ENCODE measurements at places on chromosomes 11 and 22.
A peak's percentile ranks its signal among the peaks of the same experiment; 100 is the strongest.

GRCh38 chr11:45303316-45303715, 17.2 kb upstream of the SYT13 start:
- no peak for DNase-seq

DNA sequence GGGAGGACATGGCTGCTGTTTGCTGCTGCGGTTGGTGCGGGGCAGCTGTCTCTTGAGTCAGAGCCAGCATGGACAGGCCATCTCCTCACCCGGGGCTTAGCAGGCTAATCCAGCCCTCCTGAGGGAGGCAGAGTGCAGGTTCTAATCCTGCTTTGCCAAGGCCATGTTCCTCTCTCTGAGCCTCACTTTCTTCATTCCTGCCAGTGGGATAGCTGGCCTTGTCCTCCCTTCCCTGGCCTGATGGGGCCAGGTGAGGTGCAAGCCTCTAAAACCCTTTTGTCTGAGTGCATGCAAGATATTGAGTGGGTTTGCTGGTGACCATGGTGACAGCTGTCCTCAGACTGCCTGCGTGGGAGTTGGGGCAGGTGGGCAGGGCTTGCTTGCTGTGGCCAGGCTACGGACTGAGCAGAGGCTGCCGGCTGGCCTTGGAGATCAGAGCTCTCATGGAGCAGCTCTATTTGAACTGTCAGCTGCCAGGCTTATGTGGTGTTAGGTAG, 3.6 kb downstream of the USP35 start:
- DNase-seq, result no peak

DNA sequence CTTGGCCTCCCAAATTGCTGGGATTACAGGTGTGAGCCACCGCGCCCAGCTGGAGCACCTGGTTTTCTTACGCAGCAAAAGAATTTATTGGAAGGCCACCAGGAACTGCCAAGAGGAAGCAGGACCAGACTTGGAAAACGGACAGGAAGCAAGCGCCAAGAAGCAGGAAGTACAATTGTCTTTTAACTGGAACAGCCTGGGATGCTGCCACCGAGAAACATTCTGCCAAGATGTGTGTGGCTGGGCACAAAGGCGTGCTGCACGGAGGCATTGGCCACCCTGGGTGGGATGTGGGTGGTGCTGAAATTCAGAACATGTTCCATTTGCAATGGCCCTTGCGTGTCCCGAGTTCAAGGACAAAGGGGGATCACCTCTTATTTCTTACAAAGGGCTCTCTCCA, 15.4 kb downstream of the SLC3A2 start:
- DNase-seq, result no peak

GRCh38 chr11:125923012-125923579, 18.8 kb downstream of the DDX25 start:
- peak; percentile 54 for DNase-seq

- no peak for DNase-seq
These were observed 734 bp downstream of the PPP1R14B start for GRCh38 chr11:64245797-64246620.

- no peak for DNase-seq
These were observed 54.3 kb upstream of the TNRC6B start for GRCh38 chr22:40123387-40123786.

GRCh38 chr11:8593935-8594909, at the start of gene STK33:
STK33 (minus strand) TSS chr11:8594228; CDS start chr11:8474905, 119,323 bp downstream.
- DNase-seq, result peak; percentile 82

- no peak for DNase-seq
These were observed 5.9 kb upstream of the BDNF start for GRCh38 chr11:27705873-27706820.

GRCh38 chr22:22458896-22459588, 49.5 kb downstream of the ZNF280B start:
- DNase-seq, result no peak

- no peak for DNase-seq
These were observed 44.9 kb downstream of the AAMDC start for GRCh38 chr11:77865805-77866204.

DNA sequence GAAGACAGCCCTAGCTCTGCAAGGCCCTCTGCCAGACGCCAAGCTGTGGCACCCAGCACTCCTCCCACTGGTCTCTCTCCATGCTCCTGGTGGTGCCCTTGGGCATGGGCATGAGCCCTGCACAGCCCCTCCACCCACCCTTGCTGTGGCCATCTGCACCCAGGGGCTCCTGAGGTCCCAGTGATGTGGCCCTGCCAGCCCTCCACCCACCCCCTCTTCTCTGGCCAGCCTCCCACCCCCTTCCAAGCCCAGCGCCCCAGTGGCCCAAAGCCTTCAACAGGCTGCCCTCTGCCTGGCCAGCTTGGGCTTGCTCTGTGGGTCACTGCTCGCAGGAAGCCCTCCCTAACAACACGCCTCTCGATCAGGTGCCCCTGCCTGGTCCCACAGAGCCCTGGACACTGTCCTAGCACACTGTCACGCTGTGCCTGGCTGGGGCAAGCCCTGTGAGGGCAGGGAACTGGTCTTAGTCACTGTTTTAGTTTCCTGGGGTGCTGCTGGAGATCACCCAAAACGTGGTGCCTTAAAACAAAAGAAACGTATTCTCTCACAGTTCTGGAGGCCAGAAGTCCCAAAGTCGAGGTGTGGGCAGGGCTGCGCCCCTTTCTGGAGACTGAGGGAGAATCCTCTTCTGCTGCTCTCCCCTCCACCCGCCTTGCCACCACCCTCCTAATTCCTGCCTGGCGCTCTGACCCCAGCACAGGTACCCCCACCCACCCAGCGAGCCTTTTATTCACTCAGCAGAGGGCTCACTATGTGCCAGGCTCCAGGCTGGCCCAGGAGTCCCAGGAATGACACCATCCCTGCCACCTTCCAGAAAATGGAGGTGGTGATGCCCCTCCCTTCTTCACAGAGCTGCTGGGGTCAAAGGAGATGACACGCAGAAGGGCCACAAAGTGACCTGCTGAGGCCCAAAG, 14.7 kb downstream of the SULT4A1 start:
- DNase-seq, result no peak

GRCh38 chr11:72604256-72604655, 70.0 kb downstream of the PDE2A start:
- DNase-seq, result no peak

GRCh38 chr11:62925745-62926679, 4.8 kb upstream of the CHRM1 start:
- no peak for DNase-seq

- no peak for DNase-seq
These were observed 18.1 kb upstream of the TSKU start for GRCh38 chr11:76764941-76765665.

GRCh38 chr22:35064664-35065063, 1.3 kb upstream of the ISX start:
- peak; percentile 40 for DNase-seq

DNA sequence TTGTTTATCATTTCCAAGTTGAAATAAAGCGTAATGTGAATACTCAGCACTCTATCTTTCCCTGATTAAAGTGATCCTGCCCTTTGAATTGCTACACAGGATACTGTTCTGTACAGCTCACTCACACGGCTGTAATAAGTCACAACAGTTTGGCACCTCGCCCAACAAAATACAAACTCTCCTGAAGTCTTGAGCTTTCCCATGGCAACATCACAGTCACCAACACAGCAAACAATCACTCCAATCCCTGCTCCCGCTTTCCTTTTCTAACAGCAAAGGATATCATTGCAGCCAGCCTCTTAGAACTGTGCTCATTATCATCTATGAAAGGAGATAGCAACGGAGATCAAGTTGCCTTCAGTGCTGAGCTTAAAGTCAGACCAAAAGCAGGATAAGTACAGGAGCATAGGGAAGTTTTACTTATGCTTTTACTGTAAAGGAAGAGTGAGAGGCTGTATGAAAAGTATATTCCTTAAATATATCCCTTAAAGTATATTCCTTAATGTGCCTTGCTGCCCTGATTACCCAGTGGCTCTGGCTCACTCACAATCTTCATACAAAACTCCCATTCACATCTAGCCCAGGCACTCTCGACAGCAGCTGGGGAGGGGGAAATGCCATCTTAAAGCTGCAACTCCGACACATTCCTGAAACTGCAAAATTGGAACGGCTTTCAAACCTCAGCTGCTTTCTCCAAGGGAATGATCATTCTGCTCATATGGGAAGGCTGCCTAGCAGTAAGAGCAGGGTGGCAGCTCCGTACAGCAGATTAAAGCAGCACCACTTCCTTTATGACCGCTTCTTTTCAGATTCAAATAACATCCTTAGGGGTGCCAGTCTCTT, 35.8 kb downstream of the MAML2 start:
- DNase-seq, result no peak

DNA sequence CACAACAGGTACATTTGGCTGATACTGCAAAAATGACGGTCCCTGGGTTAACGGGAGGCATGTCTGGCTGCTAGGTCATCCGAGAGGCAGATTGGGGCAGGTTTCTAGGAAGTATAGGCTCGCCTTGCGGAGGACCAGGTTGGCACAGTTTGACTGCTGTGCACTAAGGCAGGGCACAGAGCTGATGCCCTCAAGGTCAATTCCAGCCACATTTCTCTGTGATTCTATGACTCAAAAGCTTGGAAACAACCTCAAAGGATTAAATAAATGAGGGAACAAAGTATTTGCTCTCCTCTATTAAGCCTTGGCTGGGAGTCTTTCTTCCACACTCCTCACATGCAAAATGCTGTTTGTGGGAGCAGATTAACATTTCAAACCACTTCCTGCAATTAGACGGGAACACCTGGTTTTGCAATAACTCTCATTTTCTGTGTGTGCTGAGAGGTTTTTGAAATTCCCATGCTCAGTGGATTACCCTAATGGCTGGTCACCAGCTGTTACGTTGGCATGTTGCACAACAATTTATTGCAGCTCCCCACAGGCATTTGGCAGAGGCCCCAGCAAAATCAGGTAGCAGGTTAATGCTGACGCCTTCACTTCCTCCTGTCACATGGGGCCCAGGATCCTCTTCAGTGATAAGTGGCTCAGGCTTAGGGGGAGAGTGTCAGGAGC, 61.0 kb upstream of the PLET1 start:
- no peak for DNase-seq

DNA sequence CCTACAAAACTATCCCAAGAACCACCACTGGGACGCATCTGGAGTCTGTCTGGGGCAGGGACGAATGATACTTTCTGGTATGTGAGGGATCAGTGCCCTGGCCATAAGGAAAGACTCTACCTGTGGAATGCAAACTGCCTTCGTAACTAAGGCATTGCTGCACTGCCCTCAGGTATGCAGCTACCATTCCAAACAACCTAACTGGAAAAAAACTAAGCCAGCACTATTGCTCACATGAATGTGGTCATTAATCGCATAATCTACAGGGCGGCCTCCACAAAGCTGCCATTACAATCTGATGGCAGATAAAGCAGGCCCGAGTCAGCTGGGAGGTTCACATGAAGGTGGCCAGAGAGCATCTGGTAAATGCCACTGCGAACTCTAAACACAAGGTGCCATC, 3.9 kb downstream of the PACSIN2 start:
- DNase-seq, result no peak

- DNase-seq, result no peak
These were observed 124.5 kb downstream of the COMMD9 start for GRCh38 chr11:36164506-36165250.

DNA sequence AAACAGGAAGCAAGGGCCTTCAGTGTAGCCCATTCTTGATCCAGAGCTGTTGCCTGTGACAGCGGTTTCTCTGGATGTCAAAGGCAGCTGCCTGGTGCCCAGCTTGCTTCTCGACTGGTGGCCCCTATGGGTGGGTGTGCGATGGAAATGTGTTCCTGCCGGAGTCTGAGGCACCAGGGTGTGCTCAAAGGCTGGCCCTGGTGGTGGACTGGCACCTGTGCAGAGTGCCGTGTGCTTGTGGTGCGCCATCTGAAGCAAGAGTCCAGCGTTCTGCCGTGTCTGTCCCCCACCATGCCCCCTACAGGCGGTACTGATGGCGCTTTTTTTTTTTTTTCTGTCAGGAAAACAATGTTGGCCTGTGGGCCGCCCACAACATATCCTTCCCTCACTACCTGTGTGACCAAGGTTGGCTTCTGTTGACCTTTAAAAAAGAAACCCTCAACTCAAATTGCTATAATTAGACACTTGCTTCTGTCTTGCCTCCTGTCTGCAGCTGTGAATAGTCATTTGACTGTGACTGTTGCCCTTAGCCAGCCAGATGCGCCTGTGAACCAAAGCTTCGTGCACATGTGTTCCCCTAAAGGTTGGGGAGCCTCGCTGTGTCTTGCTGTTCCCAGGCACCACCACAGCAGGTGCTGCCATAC, 4.7 kb upstream of the RANBP1 start:
- DNase-seq, result no peak

GRCh38 chr11:18081551-18081950, 24.3 kb downstream of the SAAL1 start:
- no peak for DNase-seq

GRCh38 chr11:107496011-107496410, 38.4 kb upstream of the CWF19L2 start:
- no peak for DNase-seq

GRCh38 chr11:65078151-65078550, 5.7 kb downstream of the CDCA5 start:
- DNase-seq, result no peak

DNA sequence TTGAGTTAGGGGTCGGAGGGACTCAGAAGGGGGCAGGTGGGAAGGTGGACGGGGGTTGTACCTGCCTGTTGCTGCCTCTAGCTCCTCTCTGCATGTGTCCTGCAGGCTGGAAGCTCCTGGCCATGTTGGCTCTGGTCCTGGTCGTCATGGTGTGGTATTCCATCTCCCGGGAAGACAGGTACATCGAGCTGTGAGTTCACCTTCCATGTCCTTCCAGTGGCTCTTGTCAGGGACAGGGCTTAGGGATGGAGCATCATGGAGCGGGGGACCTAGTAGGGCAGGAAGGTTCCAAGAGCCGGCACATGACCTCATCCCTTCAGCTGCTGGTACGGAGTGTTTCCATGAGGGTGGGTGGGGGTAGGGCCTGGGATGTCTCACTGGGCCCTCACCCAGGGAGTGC, 50.9 kb downstream of the ST3GAL4 start:
- DNase-seq, result no peak

- no peak for DNase-seq
These were observed 84.8 kb upstream of the ZBED5 start for GRCh38 chr11:10942620-10943019.

- no peak for DNase-seq
These were observed 80.7 kb downstream of the RBFOX2 start for GRCh38 chr22:35947794-35948425.

- DNase-seq, result no peak
These were observed 468.3 kb downstream of the TBC1D22A start for GRCh38 chr22:47230741-47231140.

GRCh38 chr11:7196396-7197146, 55.1 kb upstream of the SYT9 start:
- DNase-seq, result no peak

DNA sequence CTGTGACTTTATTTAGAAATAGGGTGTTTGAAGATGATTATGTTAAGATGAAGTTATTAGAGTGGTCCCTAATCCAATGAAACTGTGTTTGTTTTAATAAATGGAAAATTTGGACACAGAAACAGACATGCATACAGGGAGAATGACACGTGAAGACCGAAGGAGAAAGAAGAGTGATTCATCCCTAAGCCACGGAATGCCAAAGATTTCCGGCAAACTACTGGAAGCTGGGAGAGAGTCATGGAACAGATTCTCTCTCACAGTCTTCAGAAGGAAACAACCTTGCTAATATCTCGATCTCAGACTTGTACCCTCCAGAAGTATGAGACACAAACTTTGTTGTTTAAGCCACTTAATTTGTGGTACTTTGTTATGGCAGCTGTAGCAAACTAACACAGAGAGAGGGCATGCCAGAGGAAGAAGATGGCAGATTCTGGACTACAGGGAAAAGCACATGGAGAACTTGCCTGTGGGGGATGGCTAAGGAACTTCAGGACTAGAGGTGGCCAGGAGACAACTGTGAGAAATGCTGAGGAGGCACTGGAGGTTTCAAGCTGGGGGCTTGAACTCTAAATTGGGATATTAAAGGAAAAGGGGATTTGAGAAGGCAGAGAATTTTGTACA, 733.5 kb upstream of the CCDC90B start:
- DNase-seq, result no peak

- no peak for DNase-seq
These were observed 1.9 kb downstream of the CD151 start for GRCh38 chr11:834371-835316.
